Heart right ventricle (tissue), 16 donors: ENCODE measurements at places on chromosomes 12 and 14. TPM values are rescaled to one million over a fixed set of nuclear protein-coding genes. Genes with fewer than 3 reads are reported as not detected.

The TTC9 gene
- total RNA-seq, result 0.91 TPM

The GYS2 gene
- 0.15 TPM for total RNA-seq

The MMP14 gene
- 14.2 TPM for total RNA-seq

- H3K4me1 ChIP-seq, result no peaks in the 10 kb centered on the region
- no peaks in the 10 kb centered on the region for H3K27me3 ChIP-seq
- H3K36me3 ChIP-seq, result no peaks in the 10 kb centered on the region
- H3K4me3 ChIP-seq, result peak overlapping the region; percentile 48
- DNase-seq, result no peak
Measured at GRCh38 chr12:9868951-9869306, 225 bp downstream of the CLEC2B start.

DNA sequence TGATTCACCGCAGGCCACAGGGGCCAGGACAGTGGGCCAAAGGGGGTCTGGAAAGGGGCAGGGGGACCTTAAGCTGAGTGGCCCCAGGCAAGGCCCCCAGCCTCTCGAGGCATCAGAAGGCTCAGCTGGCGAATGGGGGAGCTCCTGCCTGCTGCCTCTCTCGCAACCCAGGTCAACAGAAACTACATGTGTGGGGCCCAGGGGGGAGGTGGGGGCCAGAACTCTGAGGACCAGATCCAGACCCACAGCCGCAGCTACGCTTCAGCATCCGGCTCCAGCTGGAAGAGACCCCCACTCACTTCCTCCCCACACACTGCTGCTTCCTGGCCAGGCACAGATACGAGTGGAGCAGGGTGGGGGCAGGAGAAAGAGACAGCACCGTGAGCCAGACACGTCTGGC, 46.5 kb downstream of the NCOR2 start:
- no peak for DNase-seq
- no peaks in the 10 kb centered on the region for H3K27me3 ChIP-seq
- H3K4me3 ChIP-seq, result no peak overlapping the region
- no peaks in the 10 kb centered on the region for H3K36me3 ChIP-seq
- H3K4me1 ChIP-seq, result peaks cover 91% of the 10 kb centered on the region

DNA sequence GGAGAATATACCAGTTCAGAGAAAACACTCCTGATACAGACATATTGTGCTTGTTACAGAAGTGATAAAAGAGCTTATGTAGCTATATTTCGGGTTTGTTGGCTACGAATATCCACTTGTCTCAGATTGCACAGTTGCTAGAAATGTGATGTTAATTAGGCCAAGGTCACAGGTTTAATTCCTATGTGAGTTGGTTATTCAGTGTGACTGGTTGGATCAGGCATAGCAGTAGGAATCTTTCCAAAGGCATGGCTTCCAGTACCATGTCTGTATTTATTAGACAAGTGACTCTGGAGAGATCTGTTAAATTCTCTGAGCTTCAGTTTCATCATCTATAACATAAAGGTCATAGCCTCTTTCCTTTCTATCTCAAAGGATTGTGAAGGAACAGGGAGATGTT, 152.7 kb upstream of the KITLG start:
- DNase-seq, result no peak
- H3K4me1 ChIP-seq, result no peaks in the 10 kb centered on the region
- no peaks in the 10 kb centered on the region for H3K36me3 ChIP-seq
- no peak overlapping the region for H3K4me3 ChIP-seq
- no peaks in the 10 kb centered on the region for H3K27me3 ChIP-seq

- H3K4me1 ChIP-seq, result peaks cover 15% of the 10 kb centered on the region
- peak; percentile 30 for DNase-seq
- peak overlapping the region; percentile 58 for H3K4me3 ChIP-seq
- peaks cover 78% of the 10 kb centered on the region for H3K27me3 ChIP-seq
Measured at GRCh38 chr12:54126029-54126695, 62.6 kb downstream of the SMUG1 start.
